ENCODE measurements at places on chromosomes 5 and 9.

DNA sequence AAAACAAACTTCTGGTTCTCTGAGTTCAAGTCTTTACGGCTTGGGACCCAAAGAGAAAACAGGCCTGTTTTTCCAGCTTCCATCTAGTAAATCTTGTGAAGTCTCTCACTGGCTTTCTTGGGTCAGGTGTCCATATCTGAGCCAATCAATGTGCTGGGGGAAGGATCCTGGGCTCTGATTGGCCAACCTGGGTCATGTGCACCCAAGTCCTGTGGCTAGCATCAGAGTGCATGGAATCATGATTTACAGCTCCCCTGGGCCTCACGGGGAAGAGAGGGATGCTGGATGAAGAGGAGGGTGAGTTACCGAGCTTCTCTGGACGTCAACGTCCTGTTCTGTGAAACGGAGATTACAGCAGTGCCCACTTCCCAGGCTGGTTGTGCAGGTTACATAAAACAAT, 19.4 kb downstream of the CXCL14 start:
- DNase-seq: no peak

DNA sequence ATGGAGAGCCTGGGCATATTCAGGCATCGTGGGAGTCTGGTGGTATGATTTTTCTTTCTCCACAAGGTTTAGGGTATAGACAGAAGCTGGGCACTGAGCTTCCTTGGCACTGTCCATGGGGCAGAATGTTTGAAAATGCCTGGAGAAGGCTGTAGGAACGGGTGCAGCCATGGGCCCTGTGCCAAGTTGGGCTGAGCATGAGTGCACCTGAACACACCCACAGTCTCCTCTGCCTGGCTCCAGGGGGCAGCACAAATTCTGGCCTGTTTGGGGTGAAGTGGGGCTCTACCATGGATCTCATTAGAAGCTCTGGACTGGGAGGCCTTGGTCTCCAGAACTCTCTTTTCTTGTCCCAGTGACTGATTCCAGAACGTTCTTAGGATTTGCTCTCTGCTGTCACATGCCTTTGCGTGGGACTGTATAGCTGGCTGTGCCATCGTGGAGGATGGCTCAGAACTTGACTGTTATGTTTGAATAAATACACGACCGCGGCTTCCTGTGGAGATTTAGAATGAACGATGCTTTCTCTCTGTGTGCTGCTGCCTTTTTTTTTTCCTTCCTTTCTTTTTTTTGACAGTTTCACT, 229.8 kb downstream of the FANCC start:
- no peak for DNase-seq

- no peak for DNase-seq
Measured at GRCh38 chr5:14458414-14458813, 123.2 kb upstream of the OTULINL start.

DNA sequence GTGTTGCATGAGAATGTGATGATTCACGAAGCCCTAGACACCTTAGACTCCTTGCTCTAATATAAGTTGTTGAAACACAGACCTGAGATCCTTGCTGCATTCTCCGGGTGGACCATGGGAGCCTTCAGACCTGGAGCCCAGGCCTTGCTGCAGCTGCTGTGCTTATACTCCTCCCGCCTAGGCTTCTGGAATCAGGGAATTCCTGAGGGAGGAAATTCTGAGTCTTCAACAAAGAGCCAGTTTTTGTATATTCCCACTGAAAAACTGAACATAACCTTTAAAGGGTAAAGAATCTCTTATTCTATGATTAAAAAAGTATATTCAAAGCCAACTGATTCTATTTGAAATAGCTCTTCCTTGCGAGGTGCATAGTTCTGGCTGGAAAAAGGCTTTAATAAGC, 245.1 kb upstream of the ELAVL2 start:
- no peak for DNase-seq

DNA sequence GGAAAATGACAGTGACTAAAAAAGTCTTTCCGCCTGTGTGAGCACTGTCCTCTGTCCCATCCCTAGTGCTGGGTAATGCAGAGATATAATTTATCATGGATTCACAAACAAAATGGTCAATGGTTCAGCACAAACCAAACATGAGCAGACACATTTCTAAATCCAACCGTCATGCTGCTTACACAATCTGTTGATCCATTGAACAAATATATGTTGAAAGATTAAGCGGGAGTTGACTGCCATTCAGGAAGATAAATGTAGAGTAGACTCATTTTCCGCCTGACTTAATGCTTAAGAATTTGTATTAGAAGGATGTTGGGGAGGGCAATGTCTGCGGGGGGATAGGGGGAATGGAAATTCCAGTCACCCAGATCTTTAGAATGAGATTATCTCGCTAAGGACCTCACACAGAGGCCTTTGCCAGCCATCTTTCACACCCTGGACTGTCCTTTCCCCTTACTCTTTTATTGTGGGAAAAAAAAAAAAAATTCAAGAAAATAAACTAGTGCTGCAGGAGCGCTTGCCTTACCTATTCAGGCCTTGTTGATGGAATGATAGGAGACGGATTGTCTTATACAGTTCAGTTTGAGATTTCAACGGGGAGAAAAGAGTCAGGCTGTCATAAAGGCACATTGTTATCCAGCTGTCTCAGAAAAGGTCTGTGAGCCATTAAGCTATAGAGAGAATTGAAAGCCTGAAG, 153.7 kb downstream of the TLE1 start:
- no peak for DNase-seq

DNA sequence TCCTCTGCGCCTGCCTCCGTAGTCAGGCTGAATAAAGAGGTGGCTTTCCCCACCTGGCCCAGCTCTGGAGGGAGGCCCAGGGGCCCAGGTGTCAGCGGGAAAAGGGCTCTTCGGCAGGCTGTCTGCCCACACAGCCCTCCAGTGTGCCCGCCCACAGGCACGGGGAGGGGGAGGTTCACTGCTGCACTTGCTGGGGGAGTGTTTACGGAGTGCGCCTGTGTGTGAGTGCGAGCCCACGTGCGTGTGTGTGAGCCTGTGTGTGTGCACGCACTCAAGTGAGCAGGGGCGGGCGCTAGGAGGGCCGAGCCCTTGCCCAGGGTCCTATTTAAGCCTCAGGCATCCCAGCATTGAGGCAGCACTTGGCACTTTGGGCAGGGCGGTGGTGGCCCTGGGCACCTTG, 10.9 kb downstream of the DNLZ start:
- no peak for DNase-seq

DNA sequence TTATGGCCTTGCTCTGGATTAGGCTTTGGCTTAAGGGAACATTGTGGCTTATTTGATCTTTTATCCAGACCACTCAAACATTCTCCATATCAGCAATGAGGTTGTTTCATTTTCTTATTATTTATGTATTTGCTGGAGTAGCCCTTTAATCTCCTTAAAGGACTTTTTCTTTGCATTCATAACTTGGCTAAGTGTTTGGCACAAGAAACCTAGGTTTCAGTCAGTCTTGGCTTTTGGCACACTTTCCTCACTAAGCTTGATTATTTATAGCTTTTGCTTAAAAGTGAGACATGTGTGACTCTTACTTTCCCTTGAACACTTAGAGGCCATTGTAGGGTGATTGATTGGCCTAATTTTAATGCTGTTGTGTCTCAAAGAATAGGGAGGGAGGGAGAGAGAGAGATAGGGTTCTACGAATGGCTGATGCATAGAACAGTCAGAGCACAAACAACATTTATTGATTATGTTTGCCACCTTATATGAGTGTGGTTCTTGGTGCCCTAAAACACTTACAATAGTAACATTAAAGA, 2265.3 kb upstream of the C9orf72 start:
- no peak for DNase-seq

DNA sequence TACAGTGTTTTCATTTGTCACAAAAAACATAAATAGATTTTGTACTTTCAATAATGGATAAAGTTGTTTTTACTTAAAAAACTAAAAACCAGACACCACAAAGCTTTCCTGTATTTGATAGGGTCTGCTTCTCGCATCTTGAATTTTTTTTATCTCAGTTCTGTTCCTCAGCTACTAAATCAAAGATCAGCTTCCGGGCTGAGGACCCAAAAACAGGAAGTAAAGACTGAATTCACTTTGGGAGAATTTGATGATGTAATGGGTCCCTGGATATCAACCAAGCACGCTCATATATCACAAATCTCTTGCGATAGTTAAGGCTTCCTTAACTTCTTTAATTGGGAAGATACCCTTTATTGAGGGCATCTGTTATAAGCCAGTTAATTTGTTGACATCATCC, 24.1 kb downstream of the ITK start:
- no peak for DNase-seq

GRCh38 chr9:6689893-6690674, 44.6 kb upstream of the GLDC start:
- no peak for DNase-seq

- no peak for DNase-seq
Measured at GRCh38 chr5:82018462-82018861, 46.6 kb downstream of the ATG10 start.

- no peak for DNase-seq
Measured at GRCh38 chr9:128145951-128146351, 3.3 kb upstream of the LCN2 start.

DNA sequence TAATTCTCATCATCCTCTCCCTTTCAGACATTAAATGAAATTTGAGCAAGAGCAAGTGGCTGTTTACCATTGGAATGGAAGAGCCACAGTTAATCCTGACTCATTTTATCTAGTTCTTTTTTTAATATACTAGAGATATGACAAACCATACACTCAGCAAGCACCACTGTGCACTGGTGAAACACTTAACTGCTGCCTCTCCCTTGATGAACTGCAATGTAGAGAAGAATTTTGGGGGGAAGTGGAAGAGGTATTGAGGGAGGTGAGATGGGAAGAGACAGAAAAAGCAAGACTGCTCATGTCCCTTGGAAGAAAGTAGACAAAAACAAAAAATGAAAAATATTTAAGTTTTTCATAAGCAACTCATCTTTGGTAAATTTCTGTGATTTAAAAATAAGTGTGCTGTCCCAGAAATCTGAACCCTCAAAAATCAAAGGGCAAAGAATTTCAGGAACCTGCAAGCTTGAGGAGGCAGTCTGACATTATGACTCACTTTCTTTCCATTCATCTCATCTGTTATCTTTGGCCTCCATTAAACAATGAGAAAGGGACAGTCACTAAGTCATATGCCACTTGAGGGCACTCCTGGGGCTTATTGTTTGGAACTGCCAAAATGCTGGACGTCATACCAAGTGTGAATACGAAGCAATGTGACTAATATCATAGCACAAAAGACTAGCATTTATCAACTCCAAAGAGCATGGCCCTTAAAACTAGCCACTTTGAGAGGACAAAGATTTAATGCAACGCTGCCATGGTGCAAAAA, 566.8 kb upstream of the DMAC1 start:
- no peak for DNase-seq

GRCh38 chr5:1162276-1162675, 39.1 kb upstream of the SLC6A19 start:
- no peak for DNase-seq
